ENCODE measurements at places on chromosomes 12 and 14. TPM values are rescaled to one million over a fixed set of nuclear protein-coding genes. Genes with fewer than 3 reads are reported as not detected.

GRCh38 chr14:69049675-69050074, 70.6 kb upstream of the ACTN1 start:
- H3K27me3 ChIP-seq, result no peaks in the 10 kb centered on the region
- DNase-seq, result peak; percentile 79
- H3K36me3 ChIP-seq, result peaks cover 20% of the 10 kb centered on the region
- H3K4me1 ChIP-seq, result peaks cover 40% of the 10 kb centered on the region
- no peak overlapping the region for H3K4me3 ChIP-seq
- no peak overlapping the region for H3K27ac ChIP-seq

DNA sequence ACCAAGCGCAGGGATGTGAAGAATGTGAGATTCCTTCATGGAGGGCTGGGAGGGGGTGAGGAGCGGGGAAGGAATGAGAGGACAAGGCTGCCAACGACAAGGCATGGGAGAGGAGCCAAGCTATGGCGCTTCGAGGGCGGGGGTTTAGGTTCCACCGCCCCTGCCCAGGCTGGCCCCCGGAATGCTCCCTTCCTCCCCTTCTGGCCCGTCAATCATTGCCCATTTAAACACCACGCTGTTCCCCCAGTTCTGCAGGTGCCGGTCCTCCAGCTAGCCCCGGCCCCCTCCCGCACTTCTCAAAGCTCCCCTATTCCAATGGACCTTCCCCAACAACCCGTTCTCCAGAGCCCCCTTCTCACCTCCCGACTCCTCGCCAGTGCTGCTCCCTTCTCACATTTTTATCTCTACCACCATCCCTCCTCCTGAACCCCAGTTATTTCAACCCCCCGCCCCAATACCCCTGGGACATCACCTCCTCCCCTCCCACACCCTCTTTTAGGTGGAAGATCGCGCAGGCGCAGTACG, 428 bp downstream of the RNF41 start:
- H3K27me3 ChIP-seq, result no peaks in the 10 kb centered on the region
- peaks cover 23% of the 10 kb centered on the region for H3K36me3 ChIP-seq
- DNase-seq, result peak; percentile 37

The CAPZA3 gene
- total RNA-seq, result not detected

The FAR2 gene
- total RNA-seq, result 16.6 TPM

All from tibial nerve (tissue), 4 donors.